Right renal pelvis (tissue), 4 donors: ENCODE measurements at places on chromosomes 2 and 18. TPM values are rescaled to one million over a fixed set of nuclear protein-coding genes. Genes with fewer than 3 reads are reported as not detected.

- no peak for DNase-seq
Measured at GRCh38 chr18:68722821-68723220, 7.9 kb upstream of the TMX3 start.

- no peak for DNase-seq
Measured at GRCh38 chr2:20467789-20468548, 21.1 kb downstream of the RHOB start.

DNA sequence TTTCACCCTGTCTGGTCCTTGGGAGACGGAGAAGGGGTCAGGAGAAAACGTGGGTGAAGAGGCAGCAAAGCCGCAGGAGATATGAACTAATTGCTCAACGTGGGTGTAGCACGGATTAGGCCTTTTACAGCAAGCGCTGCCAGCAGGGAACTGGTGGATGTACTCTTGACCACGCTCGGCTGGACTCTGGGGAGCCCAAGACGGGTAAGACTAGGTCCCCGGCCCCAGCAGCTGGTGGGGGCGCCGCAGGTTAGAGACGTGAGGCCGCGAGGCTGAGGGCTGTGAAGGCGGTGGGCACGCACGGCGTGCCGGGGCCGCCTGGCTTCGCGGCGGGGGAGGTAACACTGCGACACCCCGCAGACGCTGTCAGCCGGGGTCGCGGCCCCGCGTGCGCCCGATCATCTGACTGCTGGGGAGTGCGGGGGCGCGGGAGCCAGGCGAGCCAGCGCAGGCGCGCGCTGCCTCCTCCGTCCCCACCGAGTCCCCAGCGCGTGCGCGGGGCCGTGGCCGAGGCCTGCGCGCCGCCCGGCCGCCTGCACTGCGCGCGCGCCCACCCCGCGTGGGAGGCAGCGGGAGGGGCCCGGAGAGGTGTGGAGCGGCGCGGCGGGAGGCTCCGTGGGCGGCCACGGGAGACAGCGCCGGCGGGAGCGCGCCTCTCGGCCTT lies at the start of gene CLIP4:
Gene CLIP4 (plus strand): TSS at position 470 of the 664 bp plus-strand sequence. CDS start 5,974 bp downstream, outside the sequence.
- no peak for DNase-seq

DNA sequence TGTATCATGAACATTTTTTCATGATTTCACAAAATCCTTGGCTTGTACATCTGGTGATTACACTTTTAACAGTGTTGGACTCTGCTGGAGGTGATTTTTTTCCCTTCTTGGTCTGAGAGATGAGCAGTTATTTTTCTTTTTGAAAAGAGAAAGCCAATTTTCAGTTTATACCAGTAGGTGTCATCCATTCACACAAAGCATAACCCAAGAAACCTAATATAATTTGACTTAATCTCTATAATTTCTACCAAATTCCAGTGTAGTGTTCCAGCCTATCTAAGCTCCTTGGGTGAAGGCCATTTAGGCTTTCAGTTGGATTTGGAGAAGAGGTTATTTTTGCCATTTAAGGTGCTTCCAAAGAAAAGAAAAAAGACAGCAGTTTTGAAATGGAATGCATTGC lies 7.7 kb upstream of the ICOS start:
- no peak for DNase-seq

DNA sequence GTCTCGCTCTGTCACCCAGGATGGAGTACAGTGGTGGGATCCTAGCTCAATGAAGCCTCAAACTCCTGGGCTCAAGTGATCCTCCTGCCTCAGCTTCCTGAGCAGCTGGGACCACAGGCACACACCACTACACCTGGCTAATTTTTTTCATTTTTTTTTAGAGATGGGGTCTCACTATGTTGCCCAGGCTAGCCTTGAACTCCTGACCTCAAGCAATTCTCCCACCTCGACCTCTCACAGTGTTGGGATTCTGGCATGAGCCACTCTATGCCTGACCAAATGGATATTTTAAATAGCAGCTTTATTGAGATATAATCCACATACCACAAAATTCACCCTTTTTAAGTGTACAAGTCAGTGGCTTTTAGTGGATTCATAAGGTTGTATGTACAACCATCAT lies 11.1 kb downstream of the RNF149 start:
- no peak for DNase-seq

DNA sequence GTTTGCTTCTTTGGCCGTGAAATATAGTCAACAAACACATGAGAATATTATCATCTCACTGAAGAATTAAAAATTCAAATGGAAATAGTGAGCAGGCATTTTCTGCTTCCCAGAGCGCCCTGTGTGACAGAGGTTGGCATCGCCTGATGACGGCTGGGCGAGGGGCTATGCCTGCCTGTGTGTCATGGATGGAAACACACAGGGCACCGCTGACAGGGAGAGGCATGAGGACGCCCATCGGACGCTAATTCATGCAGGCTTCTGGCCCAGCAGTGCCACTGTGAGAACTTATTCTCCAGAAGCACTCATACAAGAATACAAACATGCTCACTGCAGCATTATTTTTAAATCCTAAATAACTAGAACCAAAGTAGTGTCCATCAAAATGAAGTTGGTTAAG lies 61.4 kb upstream of the OTOS start:
- DNase-seq, result no peak

DNA sequence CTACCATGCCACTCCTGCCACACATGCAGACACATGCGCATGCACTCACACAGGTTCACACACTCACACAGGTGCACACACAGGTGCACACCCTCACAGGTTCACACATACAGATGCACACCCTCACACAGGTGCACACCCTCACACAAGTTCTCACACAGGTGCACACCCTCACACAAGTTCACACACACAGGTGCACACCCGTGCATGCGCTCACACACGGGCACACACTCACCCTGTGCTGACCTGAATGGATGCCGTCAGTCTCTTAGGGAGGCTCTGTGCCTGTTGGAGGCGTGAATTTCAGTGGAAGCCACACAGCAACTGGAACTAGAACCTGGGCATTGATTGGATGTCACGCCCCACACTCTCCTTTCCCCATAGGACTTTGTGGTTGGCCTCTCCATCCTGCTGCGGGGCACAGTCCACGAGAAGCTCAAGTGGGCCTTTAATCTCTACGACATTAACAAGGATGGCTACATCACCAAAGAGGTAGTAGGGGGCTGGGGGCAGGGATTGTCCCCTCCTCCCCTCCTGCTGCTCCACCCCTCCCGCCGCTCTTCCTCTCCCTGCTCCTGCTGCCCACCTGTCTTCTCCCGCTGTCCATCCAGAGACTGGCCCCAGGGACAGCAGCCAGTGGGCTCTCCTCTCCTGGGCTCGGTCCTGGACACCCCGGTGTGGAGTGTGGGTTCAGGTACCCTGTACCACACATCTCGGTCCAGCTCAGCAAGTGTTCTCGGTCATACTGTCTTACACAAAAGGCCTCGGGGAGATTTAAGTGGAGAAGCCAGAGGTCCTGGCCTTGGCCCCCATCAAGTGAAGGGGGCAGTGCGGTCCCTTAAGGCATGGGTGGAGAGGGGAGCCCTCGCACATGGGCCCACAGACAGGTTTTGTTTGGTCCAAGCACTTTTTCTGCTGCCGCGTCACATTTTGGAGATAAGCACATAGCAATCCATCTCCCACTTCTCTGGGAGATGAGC lies 21.0 kb upstream of the FAHD2A start:
- DNase-seq, result no peak

DNA sequence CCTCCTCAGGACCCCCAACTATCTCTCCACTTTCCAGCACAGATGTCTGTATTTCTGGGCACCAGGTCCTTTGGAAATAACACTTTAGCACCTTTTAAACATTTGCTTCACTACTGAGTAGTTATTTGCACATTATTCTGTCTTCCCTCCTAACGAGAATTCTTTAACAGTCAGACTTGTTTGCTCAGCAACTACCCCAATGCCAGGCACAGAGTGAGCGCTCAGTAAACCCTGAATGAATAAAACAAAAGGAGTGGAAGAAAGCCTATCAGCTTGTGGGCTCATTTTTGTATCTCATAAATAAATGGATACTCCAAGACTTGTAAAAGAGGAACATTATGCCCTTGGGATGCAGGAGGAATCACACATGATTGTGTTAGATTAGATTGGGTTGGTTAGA lies 450.4 kb downstream of the TGIF1 start:
- DNase-seq, result no peak

- no peak for DNase-seq
Measured at GRCh38 chr2:5749347-5749746, 57.2 kb downstream of the SOX11 start.

GRCh38 chr2:43507137-43507536 lies 88.7 kb downstream of the THADA start:
- DNase-seq, result no peak

DNA sequence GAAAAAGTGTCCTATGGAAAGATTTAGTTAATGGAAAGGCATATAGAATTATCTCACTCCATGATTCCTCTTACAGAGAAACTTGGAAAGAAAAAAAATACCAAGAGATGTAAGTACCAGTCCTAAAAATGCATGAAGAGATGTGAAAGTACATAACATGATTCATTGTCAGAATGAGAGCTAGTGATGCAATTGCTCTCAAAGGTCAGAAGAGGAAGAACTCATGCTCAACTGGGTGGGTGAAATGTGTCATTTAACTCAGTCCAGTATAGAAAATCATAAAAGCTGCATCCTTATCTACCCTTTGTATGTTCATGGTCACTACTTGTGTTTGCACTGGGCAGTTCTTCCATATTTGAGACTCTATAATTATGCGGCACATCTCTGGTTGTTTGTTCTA lies 300.0 kb upstream of the PIK3C3 start:
- no peak for DNase-seq

DNA sequence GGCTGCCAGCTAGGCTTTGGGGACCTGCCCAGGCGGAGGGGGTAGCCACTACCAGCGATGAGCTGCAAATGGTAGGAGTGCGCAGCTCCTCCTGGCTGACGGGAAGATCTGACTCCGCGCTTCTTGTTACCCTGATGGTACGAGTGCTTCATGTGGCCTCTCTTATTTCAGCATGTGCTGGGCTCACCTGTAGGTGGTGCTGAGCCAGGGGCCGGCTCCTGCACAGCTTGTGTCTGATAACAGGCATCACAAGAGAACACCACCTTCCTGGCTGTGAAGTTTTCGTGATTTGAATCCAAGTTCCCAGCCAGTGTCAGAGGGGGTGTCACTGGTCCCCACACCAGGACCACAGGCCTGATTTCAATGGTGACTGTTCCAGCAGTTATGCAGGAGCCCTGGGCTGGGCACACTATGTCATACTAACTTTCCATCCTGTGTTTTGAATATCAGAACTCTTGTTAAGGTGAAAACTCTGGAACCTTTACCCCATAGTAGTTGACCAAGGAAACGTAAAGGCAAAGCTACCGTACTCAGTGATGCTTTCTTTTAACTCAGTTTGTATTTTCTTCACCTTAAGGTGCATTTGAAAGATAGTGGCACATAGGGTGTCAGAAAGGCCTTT lies 28.0 kb downstream of the APCDD1 start:
- DNase-seq, result no peak

- no peak for DNase-seq
Measured at GRCh38 chr2:110707386-110707965, 24.9 kb upstream of the ACOXL start.

- DNase-seq, result no peak
Measured at GRCh38 chr2:143708682-143709081, 579.5 kb downstream of the ARHGAP15 start.

- no peak for DNase-seq
Measured at GRCh38 chr18:75248426-75249174, 38.0 kb downstream of the TSHZ1 start.

DNA sequence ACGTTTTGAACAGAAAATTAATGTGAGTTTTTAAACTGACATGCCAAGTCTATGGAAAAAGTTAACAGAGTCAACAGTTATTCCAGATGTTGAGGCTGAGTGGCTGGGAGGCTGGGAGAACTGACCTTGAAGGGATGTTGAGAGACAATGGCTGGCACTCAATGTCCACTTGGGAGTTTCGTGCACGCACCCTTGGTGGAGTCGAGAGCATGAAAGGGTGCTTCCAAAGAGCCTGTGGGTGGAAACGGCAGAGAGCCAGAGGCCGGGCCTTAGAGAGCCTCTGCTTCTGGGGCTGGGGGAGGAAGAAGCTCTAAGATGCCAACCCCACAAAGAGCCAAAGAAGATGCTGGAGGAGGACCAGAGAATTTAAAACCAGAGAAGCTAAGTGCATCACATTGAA lies 63.4 kb upstream of the L3MBTL4 start:
- no peak for DNase-seq

GRCh38 chr2:28702415-28702861 lies 49.2 kb upstream of the PPP1CB start:
- DNase-seq, result no peak

DNA sequence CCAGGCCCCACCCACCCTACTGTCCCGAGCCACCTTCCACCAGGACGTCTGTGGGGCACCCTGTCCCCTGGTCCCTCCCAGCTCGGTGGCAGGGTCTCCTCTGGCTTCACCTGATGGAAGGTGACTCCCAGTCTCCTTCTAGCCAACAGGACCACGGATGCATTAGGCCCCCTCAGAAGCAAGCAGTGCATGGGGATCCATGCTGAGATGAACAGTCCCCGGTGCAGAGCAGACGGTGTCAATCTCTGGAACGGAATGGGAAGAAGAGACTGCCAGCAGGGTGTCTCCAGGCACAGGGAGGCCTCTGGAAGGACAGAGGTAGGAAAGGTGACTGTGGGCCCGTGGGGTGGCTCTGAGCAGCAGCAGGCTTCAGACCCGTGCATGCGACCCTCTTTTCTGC lies 65.2 kb upstream of the FZD7 start:
- DNase-seq, result no peak

DNA sequence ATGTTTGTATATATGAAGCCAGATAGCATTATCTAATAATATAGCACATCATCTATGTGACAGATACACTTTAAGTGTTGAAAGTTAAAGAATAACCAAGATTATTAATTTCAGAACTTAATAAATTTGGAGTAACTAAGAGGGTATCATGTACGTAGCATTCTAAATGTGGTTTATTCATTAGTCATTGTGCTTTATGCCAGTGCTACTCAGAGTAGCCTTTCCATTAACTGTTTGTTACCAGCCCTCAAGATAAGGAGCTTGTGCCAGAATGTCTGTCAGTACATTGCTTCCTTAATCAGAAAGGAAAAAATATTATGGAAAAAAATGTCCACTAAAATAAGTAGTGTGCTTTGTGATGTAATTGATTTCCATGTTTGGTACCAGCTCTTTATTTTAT lies 94.9 kb upstream of the TWSG1 start:
- DNase-seq, result no peak

The PPIL3 gene
- 58.2 TPM for polyA plus RNA-seq

The ALPP gene
- not detected for polyA plus RNA-seq

The APCDD1 gene
- polyA plus RNA-seq, result 142 TPM

The FOXD4L1 gene
- polyA plus RNA-seq, result 0.40 TPM

The CPLX4 gene
- polyA plus RNA-seq, result 0.14 TPM

The EVA1A gene
- polyA plus RNA-seq, result 13.8 TPM

The LRRC30 gene
- polyA plus RNA-seq, result 0.45 TPM
